ENCODE measurements at places on chromosomes 7 and 10.
A peak's percentile ranks its signal among the peaks of the same experiment; 100 is the strongest.

- DNase-seq = no peak
Observed at GRCh38 chr7:80922253-80923049, 3.6 kb upstream of the SEMA3C start.

GRCh38 chr7:53060066-53060465, 24.6 kb downstream of the POM121L12 start:
- no peak for DNase-seq

DNA sequence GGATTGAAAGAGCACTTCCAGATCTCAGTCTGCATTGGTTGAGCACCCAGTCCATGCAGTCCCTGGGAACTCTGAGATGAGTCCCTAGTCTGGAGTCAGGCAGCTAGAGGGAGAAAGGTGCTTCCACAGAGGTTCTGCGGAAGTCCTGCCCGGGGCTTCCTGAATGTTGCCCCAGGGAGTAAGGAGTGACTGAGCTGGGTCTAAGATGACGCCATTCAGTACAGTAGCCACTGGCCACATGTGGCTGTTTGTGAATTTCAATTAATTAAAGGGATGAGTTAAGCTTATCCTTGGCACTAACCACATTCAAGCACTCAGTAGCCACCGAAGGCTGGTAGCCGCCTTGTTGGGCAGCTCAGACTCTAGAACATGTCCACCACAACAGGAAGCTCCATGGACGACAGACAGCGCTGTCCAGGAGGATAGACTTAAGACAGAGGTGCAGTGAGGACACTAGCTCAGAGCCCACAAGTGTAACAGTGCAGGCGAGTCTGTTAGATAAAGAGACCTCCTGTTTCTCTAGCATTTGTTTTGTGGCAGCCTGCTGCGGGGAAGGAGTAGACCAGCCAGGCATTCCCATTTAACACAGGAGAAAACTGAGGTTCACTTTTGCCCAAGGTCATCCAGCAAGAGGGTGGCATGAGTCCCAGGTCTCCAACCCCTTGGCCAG, 101.6 kb upstream of the PPIF start:
- no peak for DNase-seq

- no peak for DNase-seq
Observed at GRCh38 chr7:126606331-126606730, 646.4 kb downstream of the GRM8 start.

DNA sequence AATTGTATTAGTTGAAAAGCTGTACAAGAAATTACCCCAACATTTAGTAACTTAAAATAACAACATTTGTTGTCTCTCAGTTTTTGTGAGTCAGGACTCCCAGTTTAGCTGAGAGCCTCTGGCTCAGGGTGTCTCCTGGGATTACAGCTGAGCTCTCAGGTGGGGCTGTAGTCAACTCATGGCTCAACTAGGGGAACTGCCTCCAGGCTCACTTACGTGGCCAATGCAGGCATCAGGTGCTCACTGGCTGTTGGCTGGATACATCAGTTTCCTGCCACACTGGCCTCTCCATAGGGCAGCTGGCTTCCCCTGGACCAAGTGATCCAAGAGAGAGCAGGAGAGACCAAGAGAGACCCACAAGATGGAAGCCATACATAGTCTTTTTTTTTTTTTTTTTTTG, 17.5 kb downstream of the CCNY start:
- DNase-seq = no peak

DNA sequence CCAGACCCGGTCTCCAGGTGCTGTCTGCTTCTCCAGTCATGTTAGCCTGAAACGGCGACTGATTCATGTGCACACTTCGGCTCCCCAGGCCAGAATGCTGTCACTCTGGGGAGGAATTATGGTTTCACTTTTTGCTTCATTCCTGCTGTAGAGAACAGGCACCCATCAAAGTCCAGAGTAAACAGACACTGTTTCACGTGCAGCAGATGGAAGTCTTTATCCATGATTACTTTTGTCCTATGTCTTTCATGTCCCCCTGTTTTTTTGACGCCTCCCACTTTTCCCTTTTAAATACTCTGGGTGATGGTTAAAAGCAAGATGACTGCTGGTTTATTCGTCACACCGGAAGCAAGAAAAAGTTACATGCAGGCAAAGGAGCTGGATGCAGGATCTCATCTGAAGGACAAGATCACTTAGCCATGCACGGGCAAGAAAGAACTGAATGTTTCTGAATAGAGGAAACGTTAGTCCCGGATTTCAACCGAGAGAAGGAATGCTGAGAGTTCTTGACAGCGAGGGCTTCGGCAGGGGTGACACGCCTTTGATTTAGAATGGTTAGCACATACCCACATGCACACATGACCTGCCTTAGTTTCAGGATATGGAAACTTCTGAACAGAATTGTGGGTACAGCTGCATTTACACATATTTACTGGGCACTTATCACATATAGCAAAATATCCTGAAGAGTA, 250.0 kb upstream of the KLF6 start:
- DNase-seq = no peak

DNA sequence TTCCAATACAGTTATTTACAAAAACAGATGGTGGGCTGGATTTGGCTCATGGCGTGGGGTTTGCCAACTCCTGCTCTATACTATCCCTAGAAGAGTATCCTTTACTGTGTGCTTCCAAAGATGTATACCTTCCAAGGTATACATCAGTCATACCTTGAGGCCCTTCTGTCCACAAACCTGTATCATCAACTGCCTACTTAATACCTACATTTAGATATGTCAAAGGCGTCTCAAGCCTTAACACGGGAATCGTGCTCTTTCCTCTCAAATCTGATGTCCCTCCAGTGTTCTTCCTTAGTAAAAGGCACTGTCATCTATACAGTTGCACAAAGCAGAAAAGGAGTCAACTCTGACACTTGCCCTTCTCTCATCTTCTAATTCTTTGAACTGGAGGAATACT, 36.9 kb downstream of the NAMPT start:
- DNase-seq = no peak

GRCh38 chr7:110186334-110186733, 904.6 kb upstream of the LRRN3 start:
- DNase-seq = no peak

- DNase-seq = no peak
Observed at GRCh38 chr7:131188367-131189339, 139.0 kb upstream of the MKLN1 start.

- DNase-seq = peak; percentile 59
Observed at GRCh38 chr7:1028775-1029636, 15.3 kb upstream of the GPR146 start.

DNA sequence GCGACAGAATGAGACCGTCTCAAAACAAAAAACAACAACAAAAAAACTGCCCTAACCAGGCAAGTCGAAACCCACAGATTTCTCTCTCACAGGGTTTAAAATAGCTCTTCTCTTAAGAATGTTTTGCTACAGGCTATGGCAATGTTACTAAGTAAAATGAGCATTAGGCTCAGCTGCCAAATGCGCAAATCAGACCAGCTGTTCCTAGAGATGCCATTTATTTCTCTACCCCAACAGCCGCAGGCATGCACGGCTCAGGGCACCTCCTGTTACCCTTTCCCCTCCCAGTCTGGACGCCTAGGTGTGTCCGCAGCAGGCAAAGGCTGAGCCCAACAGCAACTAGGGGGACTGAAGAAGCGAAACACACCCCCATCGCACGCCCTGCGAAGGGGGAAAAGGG, 168.3 kb upstream of the MBL2 start:
- no peak for DNase-seq

- no peak for DNase-seq
Observed at GRCh38 chr7:11911900-11912299, 79.9 kb upstream of the THSD7A start.

DNA sequence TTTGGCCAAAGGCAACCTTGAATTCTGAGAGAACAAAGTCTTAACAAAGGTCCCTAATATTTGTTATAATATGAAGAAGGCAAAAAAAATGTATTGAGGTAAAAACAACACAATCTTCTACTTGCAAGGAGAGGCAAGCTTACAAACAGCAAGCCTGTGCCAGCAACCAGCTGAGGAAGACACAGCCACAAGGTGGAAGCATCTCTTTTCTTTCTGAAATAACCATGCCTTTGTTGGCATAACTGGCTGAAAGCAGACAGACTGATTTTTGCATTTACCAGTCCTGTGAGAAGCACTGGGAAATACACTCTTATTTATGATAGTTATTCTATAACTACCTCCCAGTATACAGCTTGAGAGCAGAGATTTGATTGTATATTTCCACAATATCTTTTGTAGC, 292.0 kb downstream of the PHTF2 start:
- DNase-seq = no peak

- DNase-seq = peak; percentile 80
Observed at GRCh38 chr10:34906067-34906965, 91.2 kb upstream of the PARD3 start.

DNA sequence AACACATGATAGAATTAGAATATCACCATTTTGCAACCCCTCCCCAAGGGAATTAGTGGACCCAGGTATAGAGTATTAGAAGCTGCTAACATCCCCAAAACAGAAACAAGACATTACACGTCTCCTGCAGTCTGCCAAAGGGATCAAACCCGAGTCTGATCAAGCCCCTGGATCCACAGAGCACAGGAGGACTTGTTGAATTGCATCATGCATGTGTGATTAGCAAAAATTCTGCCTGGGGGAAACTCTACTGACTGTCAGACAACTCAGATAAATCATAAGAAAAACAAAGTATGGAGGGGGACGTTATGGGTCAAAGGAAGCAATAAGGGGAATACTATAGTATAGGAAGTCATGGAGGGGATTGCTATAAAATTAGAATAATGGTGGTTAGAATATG, 116.8 kb upstream of the FGFR2 start:
- DNase-seq = no peak

Data from left kidney (tissue), 8 donors.